ENCODE measurements at places on chromosomes 6 and 20. TPM values are rescaled to one million over a fixed set of nuclear protein-coding genes. Genes with fewer than 3 reads are reported as not detected.

GRCh38 chr6:149840345-149841075 is 23.6 kb downstream of the LRP11 start:
- DNase-seq, result no peak

DNA sequence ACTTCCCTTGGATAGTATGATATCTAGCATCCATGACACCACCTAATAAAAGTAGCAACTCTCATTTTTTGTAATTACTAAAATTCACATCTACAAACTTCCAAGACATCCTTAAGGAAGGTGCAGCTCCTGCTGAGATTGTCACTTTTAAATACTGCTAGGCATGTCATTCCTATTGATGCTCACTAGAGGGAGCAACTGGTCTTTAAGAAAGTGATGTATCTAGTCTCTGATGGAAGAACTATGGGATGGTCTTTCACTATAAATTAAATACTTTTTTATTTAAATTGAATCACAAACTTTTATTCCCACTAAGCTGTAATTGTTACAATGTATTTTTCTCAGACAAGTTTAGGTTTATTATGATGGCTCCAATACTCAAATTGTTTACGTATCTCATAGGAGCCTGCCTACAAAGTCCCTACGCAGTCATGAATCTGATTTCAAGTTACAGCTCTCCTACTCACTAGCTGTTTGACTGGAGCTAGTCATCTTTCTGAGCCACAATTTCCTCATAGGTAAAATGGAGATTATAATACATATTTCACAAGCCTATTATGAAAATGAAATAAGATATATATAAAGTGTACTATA is 8.1 kb upstream of the TSPYL1 start:
- no peak for DNase-seq

- DNase-seq, result no peak
Observed at GRCh38 chr6:160810238-160810637, 108.2 kb downstream of the PLG start.

CTCFL gene
- polyA plus RNA-seq, result not detected

FAM83C gene
- polyA plus RNA-seq, result 0.18 TPM

DNA sequence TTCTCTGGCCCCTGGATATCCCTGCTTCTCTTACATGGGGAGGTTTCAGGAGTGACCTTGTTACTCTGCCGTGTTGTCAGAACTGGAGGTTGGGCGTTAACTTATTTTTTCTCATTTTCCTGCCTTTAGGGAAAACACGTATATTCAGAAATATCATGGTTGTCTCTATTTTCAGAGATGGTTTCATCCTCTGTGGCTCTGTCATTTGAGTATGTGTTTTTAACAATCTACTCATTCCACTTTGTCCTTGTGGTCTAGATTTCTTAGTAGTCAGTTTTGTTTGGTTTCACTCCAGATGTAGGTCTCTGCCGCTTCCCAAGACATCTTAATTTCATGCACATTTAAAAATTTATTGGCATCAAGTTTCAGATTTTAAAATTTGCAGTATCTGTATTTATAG is 45.9 kb downstream of the KCNS1 start:
- no peak for DNase-seq

EEF1A2 gene
- polyA plus RNA-seq, result 5.1 TPM

GRM1 gene
- 0.01 TPM for polyA plus RNA-seq

DNA sequence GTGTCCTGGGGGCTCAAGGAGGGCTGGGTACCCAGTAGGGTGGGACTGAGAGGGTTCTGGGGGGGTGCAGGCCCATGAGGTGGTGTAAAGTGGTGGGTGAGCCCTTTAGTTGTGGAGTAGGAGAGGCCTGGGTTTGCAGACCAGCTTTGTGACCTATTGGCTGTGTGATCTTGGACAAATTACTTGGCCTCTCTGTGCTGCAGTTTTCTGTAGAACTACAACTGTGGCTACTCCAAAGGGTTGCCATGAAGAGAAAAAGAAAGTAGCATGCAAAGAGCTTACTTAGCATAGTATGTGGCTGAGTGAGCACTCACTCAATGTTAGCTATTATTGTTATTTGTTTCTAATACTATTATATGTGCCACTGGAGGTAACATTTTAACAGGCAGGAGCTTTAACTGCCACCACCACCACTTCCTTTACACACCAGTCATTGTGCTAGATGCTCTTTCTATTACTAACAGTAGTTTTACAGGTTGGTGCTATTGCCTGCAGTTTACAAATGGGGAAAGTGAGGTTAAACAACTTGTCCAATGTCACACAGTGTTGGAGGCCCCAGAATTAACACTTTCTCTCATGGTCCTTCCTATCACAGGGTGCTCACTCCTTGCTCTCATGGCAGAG is 286.8 kb downstream of the DHX35 start:
- DNase-seq, result no peak

- no peak for DNase-seq
Observed at GRCh38 chr6:137927777-137928218, 60.7 kb downstream of the TNFAIP3 start.

GRCh38 chr6:163782436-163783003 is 368.0 kb downstream of the QKI start:
- no peak for DNase-seq

- DNase-seq, result no peak
Observed at GRCh38 chr20:49695830-49696229, 17.8 kb downstream of the B4GALT5 start.

SPATA25 gene
- 3.8 TPM for polyA plus RNA-seq

GRCh38 chr6:25485821-25486534 is 166.0 kb upstream of the SCGN start:
- DNase-seq, result peak; percentile 17

- no peak for DNase-seq
Observed at GRCh38 chr20:50885068-50885467, 46.2 kb downstream of the ADNP start.

DNA sequence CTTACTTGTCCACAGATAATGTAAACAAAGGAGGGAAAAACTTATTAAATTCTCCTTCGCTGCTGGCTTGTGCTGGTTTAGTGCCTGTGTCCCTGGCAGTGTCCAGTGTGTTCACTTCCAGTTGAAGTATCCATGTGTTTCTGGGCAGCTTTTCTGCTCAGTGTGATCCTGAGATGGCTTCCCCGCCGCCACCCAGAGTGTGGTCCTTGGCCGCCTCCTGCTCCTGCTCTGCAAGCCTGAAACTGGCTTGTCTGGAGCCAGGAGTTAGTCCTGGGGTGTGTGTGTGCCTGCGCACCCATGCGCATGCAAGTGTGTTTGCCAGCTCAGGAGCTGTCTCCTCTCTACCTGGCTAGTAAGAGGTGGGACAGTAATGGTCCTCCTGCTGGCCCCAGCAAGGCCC is 7.2 kb downstream of the BTBD3 start:
- no peak for DNase-seq

PEX7 gene
- 9.2 TPM for polyA plus RNA-seq

DNA sequence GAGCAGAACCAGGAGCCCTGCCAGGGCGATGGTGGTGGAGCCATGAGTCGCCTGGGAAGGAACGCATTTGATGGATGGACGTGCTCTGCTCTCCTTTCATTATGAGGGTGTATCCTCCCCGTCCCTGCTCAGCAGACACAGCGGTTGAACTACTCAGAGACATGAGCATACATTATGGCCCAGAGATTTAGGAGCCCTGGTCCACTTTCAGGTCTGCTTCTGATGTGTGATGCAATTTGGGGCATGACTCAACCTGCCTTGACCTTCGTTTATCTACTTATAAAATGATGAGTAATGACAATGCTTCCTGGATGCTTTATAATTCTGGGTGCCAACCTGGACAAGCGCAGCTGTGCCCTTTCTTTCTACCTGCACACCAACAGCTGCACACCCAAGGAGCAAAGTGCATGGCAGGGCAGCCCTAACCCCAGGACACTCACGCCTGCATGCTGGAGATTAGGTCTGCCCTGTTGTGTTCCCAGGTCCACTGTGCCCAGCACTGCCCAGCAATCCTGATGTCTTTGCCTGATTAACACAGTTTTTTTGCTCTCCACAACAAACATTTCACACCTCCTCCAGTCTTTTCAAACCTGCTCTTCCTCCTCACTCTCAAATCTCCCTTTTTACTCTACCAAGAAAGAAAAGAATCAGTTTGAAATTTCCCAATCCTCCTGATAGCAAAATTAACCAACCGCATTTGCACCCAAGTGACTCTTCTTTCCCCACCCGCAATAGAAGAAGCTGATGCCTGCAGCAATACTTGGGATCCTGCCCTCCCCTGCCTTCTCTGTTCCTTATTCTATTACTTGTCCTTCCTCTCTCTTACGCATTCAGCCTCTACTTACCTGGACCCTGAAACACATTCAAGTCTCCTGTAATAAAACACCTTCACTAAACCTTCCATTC is 81.2 kb downstream of the EZR start:
- no peak for DNase-seq

DNA sequence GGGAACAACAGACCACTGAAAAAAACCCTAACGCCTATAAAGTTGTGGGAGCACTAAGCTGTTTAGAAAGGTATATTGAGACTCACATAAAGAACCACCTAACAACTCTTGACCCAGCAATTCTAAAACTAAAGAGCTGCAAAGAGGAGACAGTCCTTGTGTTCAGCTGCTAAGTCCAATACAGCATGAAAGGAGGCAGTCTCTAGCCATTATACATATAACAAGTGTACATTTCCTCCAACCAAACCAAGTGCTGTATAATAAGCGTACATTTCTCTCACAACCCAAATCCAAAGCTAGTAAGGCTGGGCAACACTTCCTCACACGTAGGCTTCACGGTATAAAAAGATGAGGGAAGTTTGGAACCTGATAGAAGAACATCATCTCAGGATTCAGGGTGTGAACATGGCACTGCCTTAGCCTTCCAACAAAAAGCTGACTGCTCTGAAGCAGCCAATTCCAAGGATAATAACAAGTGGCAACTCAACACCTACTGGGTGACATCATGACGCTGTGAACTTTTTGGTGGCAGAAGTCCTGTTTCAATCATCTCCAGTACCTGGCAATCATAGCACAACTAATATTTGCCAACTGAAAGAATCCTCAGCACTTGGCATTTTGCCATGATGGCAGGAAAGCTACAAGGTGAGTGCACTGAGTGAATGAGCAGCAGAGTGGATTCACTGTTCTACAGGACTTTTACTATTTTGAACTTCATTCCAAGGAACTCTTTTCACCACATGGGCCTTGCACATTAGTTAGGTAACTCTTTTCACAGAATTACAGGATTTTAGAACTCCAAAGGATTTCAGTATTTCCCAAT is 16.6 kb downstream of the TBC1D20 start:
- DNase-seq, result no peak

SLC4A11 gene
- polyA plus RNA-seq, result 1.8 TPM

DNA sequence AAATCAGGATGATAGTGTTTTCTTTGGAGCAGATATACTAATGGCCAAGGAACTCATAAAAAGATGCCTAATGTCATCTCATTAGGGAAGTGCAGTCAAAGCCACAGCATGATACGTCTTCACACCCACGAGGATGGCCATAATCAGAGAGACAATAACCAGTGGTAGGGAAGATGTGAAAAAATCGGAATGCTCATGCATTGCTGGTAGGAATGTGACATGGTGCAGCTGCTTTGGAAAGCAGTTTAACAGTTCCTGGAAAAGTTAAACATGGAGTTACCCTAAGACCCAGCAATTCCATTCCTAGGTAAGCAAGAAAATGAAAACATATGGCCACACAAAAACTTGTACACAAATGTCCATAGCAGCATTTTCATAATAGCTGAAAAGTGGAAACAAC is 29.9 kb downstream of the BCAS1 start:
- DNase-seq, result peak; percentile 59

SLC17A2 gene
- polyA plus RNA-seq, result 0.04 TPM

DNA sequence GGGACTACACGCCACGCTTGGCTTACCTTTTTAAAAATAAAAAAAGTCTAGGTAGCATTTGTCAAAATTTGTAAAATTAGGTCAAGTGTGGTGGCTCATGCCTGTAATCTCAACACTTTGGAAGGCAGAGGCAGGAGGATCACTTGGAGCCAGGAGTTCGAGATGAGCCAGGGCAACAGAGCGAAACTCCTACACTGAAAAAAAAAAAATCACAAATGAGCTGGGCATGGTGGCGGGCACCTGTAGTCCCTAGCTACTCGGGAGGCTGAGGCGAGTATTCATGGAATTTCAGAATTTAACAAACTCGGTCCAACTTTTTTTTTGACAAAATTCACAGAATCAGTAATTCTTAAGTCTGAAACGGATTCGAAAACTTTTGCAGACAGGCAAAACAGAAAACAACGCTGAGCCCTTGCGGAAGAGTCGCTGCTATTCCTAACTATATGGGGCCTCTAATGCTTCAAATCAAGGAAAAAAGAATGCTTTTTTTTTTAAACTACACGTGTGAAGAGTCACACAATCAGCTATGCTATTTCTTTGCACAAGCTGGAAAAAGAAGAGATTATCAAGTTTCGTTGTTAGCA is 62.9 kb downstream of the GTF2H5 start:
- no peak for DNase-seq

- DNase-seq, result no peak
Observed at GRCh38 chr20:17511401-17511800, 19.8 kb downstream of the BFSP1 start.

BHLHE23 gene
- not detected for polyA plus RNA-seq

DNA sequence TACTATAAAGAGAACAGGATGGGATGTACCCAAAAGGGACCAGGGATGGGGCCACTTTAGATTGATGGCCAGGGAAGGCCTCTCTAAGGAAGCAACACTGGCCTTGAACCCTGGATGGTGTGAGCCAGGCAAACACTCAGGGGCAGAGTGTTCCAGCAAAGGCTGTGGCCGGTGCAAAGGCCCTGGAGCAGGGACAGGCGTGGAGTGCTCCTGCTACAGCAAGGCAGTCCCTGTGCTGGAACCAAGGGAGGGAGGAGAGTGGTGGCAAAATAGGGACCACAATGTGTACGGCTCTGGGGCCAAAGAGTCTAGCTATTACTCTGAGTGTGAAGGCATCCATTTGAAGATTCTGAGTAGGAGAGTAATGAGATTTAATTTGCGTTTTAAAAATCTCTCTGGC is 131.6 kb downstream of the BMP7 start:
- no peak for DNase-seq

GRCh38 chr20:48799328-48800105 is 28.3 kb downstream of the PREX1 start:
- no peak for DNase-seq

- DNase-seq, result peak; percentile 68
Observed at GRCh38 chr6:170553534-170554012, 466 bp upstream of the PSMB1 start.

ABHD16B gene
- polyA plus RNA-seq, result 0.68 TPM

GRCh38 chr6:61809004-61809595 is 476.9 kb downstream of the KHDRBS2 start:
- no peak for DNase-seq

DNA sequence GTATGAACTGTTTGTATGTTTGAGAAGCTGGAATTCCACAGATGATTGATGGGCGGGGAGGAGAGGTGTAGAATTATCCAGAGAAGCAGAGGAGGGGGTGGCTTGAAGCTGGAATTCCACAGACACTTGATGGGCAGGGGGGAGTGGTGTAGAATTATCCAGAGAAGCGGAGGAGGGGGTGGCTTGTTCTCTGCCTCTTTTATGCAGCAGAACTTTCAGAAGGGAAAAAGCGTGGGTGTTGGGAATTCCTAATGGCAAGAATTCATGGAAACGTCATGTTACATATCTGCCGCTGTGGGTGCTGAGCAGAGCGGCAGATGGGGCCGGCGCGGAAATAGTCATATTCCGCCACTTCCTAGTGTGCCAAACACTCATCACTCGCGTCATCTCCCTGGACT is 167.9 kb upstream of the KCNG1 start:
- DNase-seq, result no peak
